ENCODE measurements at places on chromosomes 16 and 17.
A peak's percentile ranks its signal among the peaks of the same experiment; 100 is the strongest.

- H3K36me3 ChIP-seq = no peaks in the 10 kb centered on the region
- H3K27me3 ChIP-seq = no peaks in the 10 kb centered on the region
- H3K27ac ChIP-seq = no peak overlapping the region
- DNase-seq = peak; percentile 97
- no peak overlapping the region for H3K4me3 ChIP-seq
- peaks cover 7% of the 10 kb centered on the region for H3K4me1 ChIP-seq
Observed at GRCh38 chr17:38464723-38465390, 36.6 kb downstream of the ARHGAP23 start.

DNA sequence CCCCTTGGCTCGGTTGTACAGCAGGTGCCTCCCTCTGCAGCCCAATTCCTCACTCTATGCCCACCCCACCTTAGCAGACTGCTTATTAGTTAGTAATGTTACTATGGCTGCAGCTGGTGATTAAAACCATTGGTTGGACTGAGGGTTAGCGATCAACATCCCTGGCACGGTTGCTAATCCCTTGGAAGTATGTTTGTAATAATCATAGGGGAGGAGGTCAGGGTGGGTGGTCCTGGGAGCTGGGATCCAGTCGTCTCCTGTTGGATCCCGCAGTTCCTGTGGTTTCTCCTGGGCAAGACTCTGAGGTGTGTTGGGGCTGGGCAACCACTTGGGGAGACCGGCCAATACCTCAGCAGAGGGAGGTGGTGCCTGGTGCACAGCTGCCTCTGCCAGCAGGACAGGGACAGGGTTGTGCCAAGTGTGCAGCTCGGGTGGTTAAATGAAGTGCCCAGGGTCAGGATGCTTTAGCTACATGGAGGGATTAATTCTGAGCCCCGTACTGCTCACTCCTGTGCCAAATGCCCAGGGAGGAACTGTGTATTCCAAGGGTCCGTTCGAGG, 38.0 kb downstream of the FZD2 start:
- peaks cover 18% of the 10 kb centered on the region for H3K4me1 ChIP-seq
- H3K27ac ChIP-seq = no peak overlapping the region
- no peak for DNase-seq
- no peaks in the 10 kb centered on the region for H3K36me3 ChIP-seq

DNA sequence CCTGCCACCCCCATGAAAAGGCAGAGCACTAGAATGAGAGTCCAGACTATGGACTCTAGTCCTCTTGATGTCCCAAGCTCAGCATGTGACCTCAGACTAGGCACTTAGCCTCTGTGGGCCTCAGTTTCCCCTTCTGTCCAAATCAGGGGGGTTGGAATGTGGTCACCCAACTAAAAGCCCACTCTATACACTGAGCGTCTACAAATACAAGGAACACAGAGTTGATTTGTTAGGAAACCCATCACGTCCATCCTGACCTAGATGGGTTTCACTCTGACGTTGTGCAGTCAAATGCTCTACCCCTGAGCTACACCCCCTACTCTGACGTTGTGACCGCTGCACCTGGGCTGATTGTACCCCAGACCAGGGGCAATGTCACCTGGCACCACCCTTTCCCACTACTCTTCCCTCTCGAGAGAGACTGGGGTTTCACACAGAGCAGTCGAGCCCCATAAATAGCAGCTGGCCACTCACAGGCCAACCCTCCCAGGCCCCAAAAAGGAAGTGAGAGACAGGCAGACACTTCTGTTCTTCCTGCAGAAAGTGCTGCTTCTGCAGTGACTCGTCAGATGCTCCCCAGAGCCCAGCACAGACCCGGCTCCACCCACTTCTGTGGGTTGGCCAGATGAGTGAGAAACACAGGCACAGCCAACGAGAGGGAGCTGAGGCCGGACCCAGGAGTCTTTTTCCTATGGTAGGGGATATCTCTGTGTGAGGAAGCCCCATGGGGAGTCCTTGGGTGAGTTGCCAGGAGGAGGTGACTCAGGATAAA, 16.1 kb upstream of the TNFRSF13B start:
- H3K36me3 ChIP-seq = no peaks in the 10 kb centered on the region
- H3K4me3 ChIP-seq = no peak overlapping the region
- no peak overlapping the region for H3K27ac ChIP-seq
- no peaks in the 10 kb centered on the region for H3K27me3 ChIP-seq
- no peaks in the 10 kb centered on the region for H3K4me1 ChIP-seq
- peak; percentile 37 for DNase-seq

GRCh38 chr17:81477173-81477572, 35.4 kb downstream of the ACTG1 start:
- H3K27ac ChIP-seq = no peak overlapping the region
- no peaks in the 10 kb centered on the region for H3K36me3 ChIP-seq
- H3K4me3 ChIP-seq = no peak overlapping the region
- H3K27me3 ChIP-seq = no peaks in the 10 kb centered on the region
- peaks cover 15% of the 10 kb centered on the region for H3K4me1 ChIP-seq

- H3K27me3 ChIP-seq = peaks cover 22% of the 10 kb centered on the region
- no peak overlapping the region for H3K27ac ChIP-seq
- no peaks in the 10 kb centered on the region for H3K4me1 ChIP-seq
- no peaks in the 10 kb centered on the region for H3K36me3 ChIP-seq
- peak overlapping the region; percentile 39 for H3K4me3 ChIP-seq
Observed at GRCh38 chr17:39027455-39028035, 60.3 kb upstream of the FBXO47 start.

Data from cardiac muscle cell (in vitro differentiated cells and primary cell).